Urinary bladder (tissue), 4 donors: ENCODE measurements at places on chromosomes 1 and 21. TPM values are rescaled to one million over a fixed set of nuclear protein-coding genes. Genes with fewer than 3 reads are reported as not detected.

- no peak for DNase-seq
Observed at GRCh38 chr1:170617591-170618330, 46.2 kb upstream of the PRRX1 start.

DNA sequence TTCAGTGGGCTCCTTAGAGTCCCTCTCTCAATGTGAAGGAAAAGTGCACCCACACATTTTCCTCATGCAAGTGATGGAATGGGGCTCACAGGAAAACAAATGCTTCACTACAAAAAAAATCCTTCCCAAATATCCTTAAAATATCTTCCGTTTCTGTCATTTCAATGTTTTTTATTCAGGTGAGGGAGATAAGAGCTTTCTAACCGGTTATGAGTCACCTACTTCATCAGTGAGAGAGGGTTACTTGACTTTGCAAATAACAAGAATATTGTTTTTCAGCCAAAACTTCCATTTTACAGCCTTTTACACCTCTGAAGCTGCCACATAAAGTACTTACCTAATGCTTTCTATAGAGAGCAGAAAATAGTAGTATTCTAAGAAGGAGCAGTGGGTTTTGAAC, 98.3 kb upstream of the CD55 start:
- no peak for DNase-seq

GRCh38 chr1:3181956-3182355, 113.0 kb downstream of the PRDM16 start:
- DNase-seq: no peak

DNA sequence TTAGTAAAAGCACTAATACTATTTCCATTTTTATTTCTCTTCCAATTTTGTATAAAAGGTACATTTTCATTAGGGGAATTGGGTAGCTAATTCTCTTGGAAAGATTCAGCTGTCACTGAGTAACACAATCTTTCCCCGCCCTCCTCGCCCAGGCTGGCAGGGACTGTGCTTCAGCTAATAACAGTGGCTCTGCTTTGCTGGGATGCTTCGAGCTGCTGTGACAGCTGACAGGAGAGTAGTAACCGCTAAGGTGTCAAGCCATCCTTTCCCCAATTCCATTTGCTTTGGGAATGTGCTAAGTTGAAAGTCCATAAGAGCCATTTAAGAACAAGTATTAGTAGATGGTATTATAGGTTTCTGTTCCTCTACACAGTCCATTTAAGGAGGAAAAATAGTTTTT, 106.7 kb upstream of the NRIP1 start:
- no peak for DNase-seq

DNA sequence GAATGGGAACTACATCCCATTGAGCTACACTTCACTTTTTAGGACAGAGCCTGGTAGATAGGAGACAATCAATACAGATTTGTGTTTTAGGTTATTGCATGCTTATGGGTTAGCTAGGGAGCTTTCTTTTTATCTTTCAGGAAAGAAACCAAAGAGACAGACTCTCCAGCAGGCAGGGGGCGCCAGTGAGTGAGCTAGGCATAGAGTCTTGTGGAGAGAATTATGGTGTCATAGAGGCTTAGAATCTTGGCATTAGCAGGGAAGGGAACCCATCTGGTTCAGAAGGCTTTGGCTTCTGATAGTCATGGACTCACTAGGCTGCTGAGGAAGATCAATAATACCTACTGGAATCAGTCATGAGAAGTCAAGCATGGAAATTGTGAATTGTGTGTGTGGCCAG, at the start of gene SMCP:
Gene SMCP (plus strand): TSS at position 281 of the 400 bp plus-strand sequence. CDS start 6,101 bp downstream, outside the sequence.
- no peak for DNase-seq

GRCh38 chr1:118902711-118903191, 85.4 kb downstream of the TBX15 start:
- DNase-seq: no peak

- no peak for DNase-seq
Observed at GRCh38 chr21:33008333-33009051, 17.2 kb upstream of the OLIG2 start.

- DNase-seq: no peak
Observed at GRCh38 chr1:57115030-57115614, 149.3 kb upstream of the C8B start.

- no peak for DNase-seq
Observed at GRCh38 chr1:81220614-81221071, 580.1 kb upstream of the ADGRL2 start.

- no peak for DNase-seq
Observed at GRCh38 chr1:7482077-7482476, 289.0 kb upstream of the VAMP3 start.

DNA sequence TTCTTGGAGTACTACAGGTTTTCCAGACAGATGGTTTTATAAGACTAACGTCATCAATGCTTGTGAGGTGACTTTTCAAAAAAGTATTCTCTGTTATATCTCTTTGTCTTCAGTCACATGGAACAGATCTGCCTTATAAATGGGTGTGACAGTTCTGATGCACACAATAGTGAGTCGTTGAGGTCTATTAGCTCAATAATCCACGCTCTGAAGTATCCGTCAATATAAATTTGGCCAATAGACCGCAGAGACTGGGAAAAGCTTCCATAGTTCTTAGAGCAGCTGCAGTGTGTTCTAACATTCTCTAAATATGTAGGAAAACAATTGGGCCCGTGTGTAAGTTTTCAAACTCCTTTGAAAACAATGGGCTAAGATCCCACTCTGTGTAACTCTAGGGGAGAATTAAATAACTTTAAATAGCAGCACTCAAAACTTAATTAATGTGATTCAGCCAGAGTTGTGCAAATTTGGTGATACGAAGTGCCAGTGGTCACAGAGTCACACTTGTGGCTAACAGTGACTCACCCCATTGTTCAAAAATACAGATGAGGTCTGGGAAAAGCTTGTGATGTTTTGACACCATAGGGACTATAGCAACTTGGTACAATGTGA, 316.0 kb downstream of the LMO4 start:
- DNase-seq: peak; percentile 36

- DNase-seq: no peak
Observed at GRCh38 chr1:158124034-158124433, 56.7 kb upstream of the CD1D start.

DNA sequence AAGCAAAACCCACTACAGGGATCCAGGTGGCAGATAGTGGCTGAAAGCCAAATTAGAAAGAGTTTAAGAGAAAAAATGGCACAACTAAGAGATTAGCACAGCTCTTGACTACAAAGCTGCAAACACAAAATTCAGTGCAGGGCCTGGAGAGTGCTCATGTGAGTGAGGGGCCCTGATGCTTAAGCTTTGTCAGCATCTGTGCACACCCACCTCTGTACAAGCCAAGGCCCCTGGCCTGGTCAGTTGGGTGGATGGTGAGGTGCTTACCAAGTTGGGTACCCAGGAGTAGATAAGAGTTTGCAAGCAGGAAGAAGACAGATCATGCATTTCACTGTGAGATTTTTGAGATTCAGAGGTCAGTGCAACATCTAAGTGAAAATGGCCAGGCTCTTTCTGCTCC, 62.7 kb upstream of the ATP1B1 start:
- no peak for DNase-seq

- no peak for DNase-seq
Observed at GRCh38 chr1:191582169-191582568, 576.1 kb upstream of the RGS18 start.

DNA sequence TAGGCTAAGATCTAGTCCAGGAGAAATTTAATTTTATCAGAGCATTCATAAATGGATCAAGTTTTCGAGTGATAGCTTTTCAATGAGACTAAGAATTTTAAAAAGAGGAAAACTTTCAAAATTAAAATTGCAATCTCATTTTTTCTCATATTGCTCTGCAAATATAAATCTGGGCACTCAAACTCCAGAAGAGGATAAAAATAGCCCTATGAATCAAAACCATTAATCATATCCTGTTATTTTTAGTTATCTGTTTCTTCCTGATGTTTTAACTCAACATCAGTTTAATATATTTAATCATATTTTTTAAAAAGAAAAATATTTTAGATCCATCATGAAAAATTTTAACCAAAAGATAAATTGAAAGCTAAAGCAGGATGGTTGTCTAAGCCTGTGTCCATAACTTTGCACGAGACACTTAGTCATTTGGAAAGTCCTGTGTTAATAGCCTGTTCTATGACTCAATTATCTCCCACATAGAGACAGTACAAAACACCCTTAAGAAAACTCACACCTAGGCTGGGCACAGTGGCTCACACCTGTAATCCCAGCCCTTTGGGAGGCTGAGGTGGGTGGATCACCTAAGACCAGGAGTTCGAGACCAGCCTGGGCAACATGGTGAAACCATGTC, 17.1 kb upstream of the PRRC2C start:
- DNase-seq: no peak

DNA sequence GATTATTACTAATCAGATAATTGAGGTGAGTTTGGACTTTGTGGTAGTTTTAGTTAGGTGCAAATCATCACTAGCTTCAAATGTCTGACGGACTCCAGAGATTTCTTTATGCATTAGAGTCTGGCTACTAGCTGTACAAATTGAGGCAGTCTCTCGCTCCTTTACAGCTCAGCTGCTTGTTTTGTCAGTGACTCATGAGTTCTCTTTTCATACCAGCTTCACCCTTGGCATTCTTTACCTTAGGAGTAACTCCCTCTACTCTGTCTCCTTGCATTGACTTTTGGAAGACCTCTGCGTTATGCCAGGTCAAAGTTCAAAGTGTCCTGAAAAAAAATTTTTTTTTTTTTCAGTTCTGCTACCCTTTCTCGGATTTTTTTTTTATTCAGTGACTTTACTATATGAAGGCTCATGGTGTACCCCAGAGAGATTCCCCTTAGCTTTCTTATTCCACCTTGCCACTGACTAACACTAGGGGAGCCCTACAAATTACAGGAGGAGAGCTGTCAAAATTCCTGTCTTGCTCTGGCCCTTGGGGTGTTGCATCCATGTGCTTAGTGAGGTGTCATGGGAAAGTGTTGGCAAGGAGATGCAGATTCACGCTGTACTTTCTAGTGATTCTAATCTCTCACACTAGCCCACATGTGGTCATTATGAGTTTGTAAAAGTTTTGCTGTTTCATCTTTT, 576.6 kb downstream of the ADGRL2 start:
- DNase-seq: no peak

DNA sequence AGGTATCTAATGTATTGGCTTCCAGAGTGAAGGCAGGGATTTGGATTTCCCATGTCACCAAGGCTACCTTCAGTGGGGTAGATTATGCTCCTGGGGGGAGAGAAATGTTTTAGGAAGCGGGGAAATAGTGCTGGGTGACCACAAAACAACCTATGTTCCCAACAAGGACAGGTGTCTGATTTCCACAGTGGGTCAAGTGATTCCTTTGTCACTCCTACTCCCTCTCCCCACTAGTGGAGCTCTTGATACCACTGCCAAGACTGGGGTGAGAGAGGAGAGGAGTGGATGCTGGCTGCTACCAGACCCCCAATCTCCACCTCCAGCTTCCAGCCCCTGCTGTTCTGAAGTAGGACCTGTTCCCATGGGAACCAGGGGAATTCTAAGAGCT, 104.3 kb upstream of the FAM78B start:
- DNase-seq: no peak

DNA sequence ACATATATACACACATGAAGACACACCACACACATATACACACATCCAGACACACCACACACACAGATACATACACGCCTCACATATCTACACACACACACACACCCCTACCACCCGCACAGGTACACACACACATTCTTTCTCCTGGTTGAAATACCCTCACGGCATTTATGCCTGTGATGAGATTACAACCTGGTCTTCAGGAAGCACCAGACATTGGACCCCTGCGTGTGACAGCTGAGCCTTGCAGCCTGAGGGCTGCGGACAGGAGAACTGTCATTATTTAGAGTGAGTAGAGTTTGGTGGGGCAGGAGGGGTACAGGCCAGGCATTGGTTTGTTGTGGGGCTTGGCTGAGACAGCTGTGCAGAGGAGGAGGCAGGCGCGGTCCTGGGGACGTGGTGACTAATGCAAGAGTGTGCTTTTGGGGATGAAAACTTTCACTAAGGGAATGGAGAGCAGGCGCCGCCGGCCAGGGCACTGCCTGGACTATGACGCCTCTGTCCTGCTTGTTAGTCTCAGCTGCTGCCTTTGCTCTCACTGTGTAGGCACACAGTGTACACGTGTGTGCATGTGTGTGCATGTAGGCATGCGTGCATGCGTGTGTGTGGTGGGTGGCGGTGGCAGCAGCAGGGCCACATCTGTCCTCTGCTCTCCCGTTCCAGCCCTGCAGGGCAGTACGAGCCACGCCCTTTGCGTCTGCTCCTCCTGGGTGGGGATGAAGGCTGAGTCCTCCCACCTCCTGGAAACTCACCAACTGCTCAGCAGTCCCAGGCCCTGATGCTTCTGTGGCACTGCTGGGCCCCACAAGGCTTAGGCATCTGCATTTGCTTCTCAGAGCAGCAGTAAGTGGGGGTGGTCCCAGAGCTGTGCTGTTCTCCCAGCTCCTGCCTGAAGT, 57.6 kb downstream of the SPSB1 start:
- DNase-seq: no peak

DNA sequence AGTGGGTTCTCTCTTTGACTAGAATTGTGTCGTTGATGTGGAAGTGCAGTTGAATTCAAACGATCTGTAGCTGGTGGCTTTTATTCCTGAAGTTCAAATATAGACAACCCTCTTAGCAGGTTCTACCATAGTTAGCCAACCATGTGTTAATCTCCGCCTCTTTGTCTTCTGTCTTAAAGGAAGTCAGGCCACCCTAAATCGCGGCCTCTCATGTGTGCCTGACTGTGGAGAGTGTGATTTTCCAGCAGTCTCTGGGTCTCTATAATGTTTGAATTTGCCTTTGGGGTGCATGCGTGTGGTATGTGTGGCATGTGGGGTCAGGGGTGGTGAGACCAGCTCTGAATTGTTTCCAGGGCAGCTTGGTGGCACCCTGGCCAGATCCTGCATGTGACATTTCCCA, 244.9 kb downstream of the DISC1 start:
- no peak for DNase-seq

- no peak for DNase-seq
Observed at GRCh38 chr1:233368106-233368788, 40.7 kb downstream of the MAP3K21 start.

DNA sequence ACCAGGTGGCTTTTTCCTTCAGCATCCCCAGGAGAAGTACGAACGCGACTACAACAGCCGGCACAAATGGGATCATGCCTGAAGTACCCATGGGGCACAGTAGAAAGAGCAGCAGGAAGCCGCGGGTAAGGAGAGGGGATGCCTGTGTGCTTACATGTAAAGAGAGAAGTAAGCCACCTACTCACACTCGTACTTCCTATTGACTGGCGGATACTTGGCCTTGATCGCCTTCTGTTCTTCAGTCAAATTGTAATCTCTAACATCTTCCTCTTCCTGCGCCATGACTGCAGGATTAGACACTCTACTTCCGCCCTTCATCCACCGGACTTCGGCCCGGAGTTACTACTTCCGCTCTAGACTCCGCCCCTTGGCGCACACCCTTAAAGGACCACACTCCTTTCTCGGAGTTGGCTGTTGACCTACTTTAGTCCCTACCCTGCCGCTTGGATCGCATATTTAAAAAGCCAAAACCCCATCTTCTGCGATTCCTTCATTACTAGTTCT, at the start of gene ZBTB8OS:
Gene ZBTB8OS (minus strand): TSS at position 303 of the 504 bp plus-strand sequence. CDS start 21 bp downstream, at position 282.
- peak; percentile 93 for DNase-seq

The TFF3 gene
- 9.9 TPM for polyA plus RNA-seq

The HNRNPR gene
- 88.5 TPM for polyA plus RNA-seq

The WDR64 gene
- 0.04 TPM for polyA plus RNA-seq

The WNT3A gene
- polyA plus RNA-seq: not detected

The CBS gene
- polyA plus RNA-seq: 18.5 TPM

The SLC44A5 gene
- polyA plus RNA-seq: 0.77 TPM
